ENCODE measurements at places on chromosomes 11 and 22.
A peak's percentile ranks its signal among the peaks of the same experiment; 100 is the strongest.

DNA sequence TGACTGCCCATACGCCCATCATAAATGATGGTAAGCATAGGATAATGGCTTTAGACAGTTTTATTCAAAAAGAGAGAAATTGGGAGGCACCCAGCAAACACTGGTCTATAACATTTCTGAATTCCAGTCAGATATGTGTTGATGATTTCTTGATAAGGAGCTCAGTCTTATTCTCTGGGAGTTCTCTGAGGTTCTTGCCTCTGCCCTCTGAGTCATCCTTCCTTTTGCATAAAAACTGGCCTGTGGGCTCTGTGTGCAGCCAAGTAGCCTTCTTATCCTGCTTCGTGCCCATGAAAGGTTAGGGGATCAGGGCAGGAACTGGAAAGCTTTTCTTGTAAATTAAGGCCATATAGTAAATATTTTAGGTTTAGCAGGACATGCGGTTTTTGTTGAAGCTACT, 48.9 kb downstream of the FAR1 start:
- no peak for DNase-seq

- DNase-seq, result no peak
Observed at GRCh38 chr11:38019072-38019775, 1421.2 kb upstream of the RAG2 start.

- DNase-seq, result no peak
Observed at GRCh38 chr11:36364551-36365325, 68.7 kb downstream of the PRR5L start.

- no peak for DNase-seq
Observed at GRCh38 chr11:111047374-111047773, 198.2 kb upstream of the POU2AF2 start.

- DNase-seq, result no peak
Observed at GRCh38 chr11:75589051-75589450, 27.0 kb downstream of the SERPINH1 start.

GRCh38 chr11:130123414-130124040, 36.1 kb upstream of the ST14 start:
- no peak for DNase-seq

DNA sequence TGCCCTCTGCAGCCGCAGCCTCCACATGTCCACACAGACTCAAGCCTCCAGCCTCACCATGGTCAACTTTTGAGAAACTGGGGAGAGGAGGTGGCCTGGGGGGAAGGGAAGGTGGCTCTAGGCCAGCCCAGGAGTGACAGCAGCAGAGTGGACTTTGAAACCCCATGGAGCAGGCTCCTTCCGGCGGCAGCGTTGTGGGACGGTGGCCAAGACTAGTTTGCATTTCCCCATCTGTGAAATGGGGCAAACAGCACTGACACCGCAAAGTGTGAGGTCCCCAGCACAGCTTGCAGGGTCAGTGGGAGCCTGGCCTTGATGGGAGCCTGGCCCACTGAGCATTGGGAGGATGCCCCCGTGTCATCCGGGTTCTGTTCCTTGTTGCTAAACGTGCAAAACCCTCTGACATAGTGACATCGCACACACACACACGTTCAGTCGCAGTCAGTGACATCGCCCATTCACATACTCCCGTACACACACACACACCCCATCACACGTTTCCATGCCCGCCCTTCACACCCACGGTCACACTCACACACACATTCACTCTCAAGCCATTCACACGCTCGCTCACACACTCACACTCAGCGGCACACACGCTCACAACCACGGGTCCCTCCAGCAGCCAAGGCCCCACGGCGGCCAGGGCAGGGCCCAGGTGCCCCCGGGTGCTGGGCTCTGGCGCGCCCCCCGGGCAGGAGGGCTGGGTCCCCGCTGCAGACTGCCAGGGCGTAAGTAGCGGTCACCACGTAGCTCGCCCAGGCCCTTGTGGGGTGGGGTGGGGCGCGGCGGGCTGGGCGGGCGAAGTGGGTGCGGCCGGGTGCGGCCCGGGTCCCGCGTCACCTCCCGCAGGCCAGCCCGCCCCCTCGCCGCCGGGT, 585 bp downstream of the CYB5R3 start:
- peak; percentile 28 for DNase-seq

GRCh38 chr11:86365546-86365945, 9.1 kb upstream of the CCDC81 start:
- DNase-seq, result no peak

- peak; percentile 98 for DNase-seq
Observed at GRCh38 chr11:79472819-79473529, 32.1 kb upstream of the TENM4 start.

DNA sequence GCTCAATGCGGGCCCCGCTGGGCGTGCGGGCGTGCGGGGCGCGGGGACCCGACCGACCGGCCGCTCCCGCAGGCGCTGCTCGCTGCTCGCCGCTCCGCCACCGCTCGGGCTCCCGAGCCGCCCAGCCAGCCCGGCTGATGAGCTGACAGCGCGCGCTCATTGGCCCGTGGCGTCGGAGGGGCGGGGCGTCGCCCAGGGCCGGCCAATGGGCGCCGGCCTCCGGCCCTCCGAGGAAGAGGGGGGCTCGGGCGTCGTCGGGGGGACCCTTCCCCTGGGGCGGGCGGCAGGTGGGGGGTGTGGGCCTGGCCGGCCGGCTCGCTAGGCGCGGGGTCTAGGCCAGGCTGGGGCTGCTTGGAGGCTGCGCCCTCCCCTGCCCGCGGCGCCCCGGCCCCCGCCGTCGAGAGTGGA, at the start of gene SCUBE1:
Gene SCUBE1, minus strand, starts transcription at position 111 of the 408 bp plus-strand sequence. CDS start 111 bp downstream, outside the sequence.
- DNase-seq, result peak; percentile 43

GRCh38 chr22:43136255-43136654, 6.9 kb downstream of the MCAT start:
- DNase-seq, result peak; percentile 21
